ENCODE measurements at places on chromosomes 7 and 10.

DNA sequence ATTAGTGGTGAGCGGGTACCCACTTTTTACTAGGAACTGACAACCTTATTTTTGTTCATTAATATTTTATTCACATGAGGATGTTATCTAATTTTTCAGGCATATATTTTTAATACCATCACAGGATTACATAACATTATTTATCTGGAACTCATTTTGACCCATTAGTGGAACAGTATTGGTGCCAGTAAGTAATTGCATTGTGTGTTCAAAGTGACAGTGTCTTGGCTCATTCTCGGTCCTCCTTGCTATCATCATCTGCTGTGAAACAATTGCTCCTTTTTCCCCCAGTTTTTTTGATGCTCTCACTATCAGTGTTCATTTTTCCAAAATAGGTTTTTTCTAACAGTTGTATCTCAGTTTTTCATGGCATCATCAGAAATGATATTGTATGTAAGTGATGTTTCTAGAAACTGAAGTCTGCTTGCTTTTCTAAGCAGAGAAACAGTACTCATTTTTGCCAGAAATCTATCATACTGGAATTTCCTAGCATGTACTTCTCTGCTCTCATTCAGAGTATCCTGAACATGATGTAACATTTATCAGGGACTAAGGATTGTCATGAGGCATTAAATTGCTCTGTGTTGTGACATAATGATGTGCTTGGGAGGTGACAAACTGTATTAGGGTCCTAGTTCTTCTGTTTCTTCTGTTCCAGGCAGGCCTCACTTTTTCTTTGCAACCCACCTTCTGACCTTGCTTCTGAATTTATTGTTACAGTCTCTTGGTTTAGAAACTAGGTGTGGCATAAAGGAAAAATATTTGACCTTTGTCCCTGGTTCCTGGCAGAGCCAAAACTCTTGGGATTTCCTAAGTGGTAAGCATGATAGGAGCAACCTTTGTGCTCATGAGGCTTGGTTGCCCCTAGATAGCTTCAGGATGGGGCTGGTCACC lies 4.2 kb downstream of the NUB1 start:
- DNase-seq: no peak

DNA sequence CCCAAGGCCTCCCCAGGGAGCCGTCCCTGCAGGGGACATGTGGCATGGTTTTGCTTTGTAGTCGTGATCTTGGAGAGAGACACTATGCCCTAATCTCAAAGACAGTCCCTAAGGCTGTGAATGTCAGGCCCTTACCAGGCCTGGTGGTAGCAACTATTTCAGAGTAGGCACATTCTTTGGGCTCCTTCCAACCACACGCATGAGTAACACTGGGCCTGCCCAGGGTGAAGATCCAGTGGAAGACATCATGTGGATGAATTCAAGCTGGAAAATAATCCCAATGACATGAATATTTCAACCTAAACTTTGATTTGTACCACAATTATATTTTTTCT lies 39.5 kb upstream of the INSIG1 start:
- DNase-seq: no peak

DNA sequence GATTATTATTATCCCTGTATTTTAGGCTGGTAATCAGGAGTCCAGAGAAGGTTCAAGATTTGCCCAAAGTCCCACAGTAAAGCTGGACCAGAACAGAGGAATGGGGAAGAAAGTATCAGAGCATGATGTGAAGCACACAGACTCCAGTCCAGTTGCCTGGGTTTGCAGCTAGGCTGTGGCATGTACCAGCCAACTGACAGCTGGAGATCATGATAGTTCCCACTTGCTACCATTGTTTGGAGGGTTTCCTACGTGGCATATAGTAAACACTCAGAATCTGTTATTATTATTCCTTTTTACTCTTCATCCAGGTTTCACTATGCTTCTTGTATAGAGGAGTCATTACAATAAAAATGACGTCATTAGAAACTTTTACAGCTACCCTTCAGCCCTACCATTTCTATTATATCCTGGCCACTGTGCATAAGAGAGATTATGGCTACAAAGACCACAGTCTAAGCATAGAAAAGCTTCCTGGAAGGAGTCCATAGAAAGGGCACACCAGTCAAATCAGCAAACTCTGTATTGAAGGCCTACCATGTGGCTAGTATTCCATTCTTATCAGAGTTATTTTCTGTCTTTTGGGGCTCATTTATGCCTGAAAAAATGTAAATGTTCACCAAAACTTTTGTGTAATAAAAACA lies 66.6 kb downstream of the MTPN start:
- no peak for DNase-seq

DNA sequence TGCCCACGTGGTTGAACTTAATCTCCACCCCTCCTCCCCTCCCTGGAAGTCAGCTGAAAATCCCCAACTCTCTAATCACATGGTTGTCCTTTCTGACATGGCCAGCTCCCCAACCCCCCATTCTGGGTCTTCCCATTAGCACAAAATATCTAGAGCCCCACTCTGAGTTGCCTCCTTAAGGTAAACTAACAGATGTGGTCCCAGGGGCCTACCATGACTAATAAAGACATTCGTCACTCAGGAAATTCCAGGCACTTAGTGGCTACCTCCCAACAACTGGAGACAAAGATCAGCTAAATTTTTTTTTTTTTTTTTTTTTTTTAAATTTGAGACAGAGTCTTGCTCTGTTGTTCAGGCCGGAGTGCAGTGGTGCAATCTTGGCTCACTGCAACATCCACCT lies 21.1 kb downstream of the CCDC126 start:
- no peak for DNase-seq

GRCh38 chr10:131257027-131257426 lies 54.5 kb downstream of the TCERG1L start:
- DNase-seq: no peak

- DNase-seq: no peak
These were observed 22.4 kb upstream of the ZMIZ1 start for GRCh38 chr10:79046326-79046725.

- DNase-seq: no peak
These were observed 120.6 kb downstream of the BAMBI start for GRCh38 chr10:28797904-28798371.

All from left lung (tissue), 14 donors.